ENCODE measurements at places on chromosomes 1 and 21.

DNA sequence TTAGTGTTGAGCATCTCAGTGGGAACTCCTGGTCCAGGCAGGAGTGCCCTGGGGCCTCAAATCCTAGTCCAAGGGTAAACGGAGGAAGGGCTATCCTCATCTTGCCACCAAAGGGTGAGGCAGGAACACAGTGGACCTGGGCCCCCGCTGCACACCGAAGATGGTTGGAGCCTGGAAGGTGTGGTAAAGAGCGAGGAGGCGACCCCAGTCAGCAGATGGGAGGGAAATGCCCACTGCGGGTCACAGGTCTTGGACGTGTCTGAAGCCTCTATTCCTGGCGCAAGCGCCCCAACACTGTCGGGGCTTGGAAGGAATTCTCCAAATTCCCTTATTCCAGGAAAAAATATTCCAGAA is 38.5 kb upstream of the SYNC start:
- DNase-seq = no peak

GRCh38 chr1:86762336-86762735 is 58.0 kb downstream of the SH3GLB1 start:
- no peak for DNase-seq

DNA sequence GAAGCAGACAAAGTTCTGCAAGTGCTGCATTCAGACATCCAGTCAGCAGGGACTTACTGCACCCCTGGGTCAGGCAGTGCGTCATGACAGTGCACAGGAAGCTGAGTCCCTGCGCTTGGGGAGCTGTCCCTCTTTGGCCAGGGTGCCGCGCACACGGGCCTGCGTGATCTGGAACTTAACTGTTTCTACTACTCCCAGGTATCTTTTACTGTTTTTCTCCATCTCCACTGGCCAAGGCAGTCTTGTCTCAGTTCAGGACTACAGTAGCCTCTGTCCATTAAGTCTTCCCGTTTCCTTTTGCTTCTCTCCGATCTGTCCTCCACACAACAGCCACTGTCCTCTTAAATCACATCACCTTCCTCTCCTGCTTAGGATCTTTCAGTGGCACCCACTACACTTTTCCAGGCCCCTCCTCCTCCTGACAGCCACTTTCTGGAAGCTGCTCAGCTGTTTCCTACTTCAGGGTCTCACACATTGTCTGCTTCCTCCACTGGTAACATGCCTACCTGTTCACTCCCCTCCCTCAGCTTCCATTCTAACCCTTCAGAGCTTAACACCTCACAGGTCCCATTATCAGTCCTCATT is 15.9 kb downstream of the ERRFI1 start:
- no peak for DNase-seq

DNA sequence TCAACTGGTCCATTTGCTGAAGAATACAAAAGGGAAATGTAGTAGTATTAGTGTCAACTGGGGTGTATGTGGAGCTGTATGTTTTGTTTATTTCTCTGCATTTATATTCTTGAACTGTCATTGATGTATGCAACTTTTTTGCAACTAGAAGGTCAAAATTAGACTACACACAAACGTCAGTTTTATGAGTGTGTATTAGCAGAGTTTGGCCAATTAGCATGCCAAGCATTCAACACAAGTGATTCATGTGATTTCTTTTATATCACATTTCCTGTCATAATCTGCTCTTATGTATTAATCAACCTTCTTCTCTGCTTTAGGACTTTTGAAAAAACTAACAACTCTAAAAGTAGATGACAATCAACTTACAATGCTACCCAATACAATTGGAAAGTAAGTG is 211.1 kb downstream of the LRRC40 start:
- DNase-seq = peak; percentile 57

DNA sequence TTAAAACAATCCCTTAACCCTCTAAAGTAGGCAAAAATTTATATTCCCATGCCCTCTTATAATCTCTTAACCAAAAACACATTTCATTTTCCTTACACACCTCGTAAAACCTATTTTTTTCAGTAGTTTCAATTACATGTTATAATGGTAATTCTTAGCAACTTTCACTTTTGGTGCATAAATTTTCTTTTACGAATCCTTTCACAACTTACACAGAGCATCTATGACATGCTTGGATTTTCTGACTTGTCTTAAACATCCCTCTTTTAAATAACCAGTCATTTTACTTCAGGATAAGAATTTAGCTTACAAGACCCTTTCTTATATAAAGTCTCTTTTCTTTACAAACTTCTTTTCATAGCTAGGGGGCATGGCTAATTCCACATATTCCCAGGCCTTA is 8.9 kb upstream of the MRPL55 start:
- no peak for DNase-seq

DNA sequence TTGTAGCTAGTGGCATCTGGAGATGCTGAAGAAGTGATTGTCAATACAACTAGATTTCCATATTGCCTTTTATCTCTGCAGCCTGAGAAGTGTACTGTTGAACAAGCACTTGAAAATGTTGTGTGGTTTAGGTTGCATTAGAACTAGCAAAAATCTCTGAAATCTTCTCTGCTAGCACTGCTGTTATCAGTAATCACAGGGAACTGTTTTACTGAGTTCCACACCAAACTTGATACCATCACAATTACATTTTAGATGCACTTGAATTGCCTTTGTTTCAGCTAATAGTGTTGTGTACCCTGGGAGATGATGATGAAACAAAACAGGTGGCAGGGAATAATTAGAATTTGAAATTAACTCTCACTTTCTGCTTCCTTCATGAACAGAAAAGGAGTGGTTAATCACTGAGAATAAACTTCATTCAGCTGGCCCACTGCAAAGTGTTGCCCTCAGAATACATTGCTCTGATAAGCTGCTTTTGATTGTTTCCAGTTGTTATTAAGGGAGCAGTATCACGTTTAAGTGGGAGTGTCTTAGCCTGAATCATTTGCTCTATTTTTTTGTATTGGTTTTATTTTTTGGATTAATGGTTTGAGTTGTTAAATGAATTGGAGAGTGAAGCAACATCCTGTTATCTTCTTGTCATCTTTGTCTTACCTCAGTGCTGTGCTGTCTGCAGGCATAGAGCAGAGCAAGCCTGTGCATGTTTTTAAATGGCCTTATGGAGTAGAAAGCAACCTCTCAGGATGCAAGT is 13.0 kb downstream of the FAM20B start:
- no peak for DNase-seq

DNA sequence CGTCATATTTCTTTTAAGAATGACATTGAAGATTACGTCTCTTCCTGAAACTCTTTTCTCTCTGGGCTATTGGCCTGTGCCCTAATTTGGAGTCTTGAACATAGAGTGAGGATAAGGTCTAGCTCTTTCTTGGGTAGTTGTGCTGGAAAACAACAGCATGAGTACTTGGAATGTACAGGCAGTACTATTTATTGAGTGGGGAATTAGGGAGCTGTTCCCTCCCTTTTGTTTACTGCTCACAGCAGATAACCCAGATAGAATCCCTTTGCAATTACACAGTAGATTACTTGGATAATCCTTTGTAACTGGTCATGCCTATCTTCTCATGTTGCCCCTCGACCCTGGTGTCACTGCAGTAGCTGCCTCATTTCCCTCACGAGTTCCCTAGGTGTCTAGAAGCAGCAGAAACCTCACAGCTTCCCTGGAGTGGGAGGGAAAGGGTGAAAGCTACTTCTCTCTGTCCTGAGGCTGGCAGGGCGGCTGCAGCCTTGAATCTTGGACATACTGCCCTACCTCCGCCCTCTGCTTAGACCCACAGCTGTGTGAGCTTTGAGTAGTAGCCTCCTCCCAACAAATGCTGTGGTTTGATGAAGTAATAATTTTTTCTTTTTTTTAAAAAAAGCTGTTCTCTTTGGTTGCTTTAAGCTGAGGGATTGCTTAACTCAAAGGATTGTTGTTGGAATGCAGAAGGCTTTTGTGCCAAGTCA is 70.6 kb downstream of the FGGY start:
- peak; percentile 93 for DNase-seq

Measured in EH (cell line).